NCI-H187 treated with DMSO at 0.1 percent for 48 hours (cell line): ENCODE measurements at places on chromosomes 3 and 15.
A peak's percentile ranks its signal among the peaks of the same experiment; 100 is the strongest.

GRCh38 chr15:47820057-47820746, 102.9 kb downstream of the SEMA6D start:
- no peak for DNase-seq

DNA sequence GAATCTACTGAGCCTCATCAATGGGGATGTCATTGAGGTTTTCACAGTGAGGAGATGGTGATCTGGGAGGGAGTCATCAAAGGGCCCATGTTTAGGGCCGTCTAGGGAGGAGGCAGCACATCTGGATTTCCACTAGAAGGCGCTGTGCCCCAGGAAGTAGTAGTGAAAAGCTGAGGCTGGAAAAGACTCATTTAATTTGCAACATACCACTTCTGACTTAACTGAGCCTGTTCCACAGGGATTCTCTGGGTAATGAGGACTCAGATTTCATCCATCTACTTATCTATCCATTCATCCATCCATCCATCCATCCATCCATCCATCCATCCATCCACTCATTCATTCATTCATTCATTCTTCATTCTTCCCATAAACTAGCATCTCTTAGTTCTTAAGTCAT, 17.4 kb upstream of the SHF start:
- DNase-seq, result peak; percentile 5

DNA sequence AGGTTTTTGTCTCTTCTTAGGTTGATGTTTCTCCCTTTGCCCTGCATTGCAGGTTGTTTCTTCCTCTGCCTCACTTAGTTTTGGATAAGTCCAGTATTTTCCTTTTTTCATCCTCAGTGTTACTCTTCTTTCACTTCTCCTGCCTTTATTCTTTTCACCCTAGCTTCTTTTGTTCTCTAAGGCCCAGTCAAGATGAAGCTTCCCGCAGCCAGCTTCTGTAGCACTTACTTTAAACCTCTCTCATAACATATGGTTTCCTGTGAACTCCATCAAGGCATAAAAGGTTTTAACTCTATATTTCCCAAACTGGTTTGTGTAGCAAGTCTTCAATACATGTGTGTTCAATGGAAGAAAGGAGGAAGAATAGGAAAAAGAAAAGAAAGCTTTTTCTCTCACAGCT, 54.1 kb downstream of the TP63 start:
- no peak for DNase-seq

DNA sequence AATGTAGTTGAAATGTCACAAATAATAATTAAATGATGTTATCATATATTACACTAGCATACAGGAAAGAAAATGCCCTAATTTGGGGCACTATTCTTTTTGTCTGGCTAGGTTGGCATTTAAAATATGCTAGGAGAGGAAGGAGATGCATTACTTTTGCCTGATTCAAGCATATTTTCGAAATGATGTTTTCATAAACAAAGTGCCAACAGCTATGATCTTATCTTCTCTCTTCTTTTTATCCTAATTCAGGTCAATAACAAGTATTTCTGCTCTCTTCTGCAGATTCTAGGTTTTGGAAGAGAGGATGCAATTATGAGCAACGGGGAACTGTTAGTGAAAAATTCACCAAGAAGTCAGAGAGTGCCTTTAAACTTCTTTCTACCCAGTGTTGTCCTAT, 55.8 kb upstream of the NR2F2 start:
- no peak for DNase-seq

DNA sequence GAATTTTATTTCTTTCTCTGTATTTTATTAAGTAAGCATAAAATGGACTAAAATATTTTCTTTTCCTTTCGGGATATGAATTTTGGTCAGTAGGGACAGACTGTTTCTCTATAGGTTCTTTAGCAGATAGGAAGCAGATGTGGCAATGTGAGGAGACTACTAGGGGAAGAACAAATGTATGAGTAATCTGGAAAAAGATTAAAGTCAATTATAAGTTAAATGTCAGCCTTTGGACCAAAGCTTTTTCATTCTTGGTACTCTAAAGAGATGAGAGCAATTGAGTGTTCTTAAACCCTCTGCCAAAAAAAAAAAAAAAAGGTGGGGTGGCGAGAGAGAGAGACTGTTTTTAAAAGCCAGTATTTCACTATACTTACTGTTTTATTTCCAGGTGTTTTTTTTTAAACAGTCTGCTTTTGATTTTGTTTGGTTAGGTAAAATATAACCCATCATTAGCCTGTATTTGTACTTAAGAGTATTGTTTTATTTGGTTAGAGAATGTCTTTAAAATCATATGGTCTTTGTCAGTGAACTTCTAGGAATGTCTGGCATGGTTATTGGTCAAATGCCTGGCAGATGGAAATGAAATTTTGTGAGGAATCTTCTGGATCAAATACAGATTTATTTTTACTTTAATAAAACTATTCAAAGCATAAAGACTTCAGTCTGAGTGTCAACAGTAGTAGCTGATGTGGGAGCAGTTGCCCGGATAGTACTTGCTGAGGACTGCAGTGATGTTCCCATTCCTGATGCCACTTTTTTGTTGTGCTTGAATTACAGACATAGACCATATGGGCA, 63.8 kb downstream of the LRRC49 start:
- DNase-seq, result no peak

- DNase-seq, result no peak
Observed at GRCh38 chr3:85270488-85270887, 311.7 kb downstream of the CADM2 start.

- no peak for DNase-seq
Observed at GRCh38 chr3:162507397-162507796, 1010.8 kb downstream of the OTOL1 start.

DNA sequence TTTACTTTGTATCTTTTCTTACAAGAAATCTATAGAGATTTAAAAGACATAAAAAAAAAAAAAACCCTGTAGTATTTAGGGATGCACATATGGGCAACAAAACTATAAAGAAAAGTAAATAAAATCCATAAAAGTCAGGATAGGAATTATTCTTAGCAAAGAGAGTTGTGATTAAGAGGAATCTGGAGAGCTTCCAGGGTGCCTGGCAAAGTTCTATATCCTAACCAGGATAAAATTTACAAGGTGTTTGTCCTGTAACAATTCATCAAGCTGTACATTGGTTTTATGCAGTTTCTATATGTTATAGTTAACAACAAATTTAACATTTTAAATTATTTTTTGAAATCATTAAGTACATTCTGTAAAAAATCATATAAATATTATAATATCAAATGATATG, 7.9 kb downstream of the SECISBP2L start:
- DNase-seq, result no peak

GRCh38 chr15:58214591-58215340, 76.6 kb downstream of the AQP9 start:
- DNase-seq, result no peak

DNA sequence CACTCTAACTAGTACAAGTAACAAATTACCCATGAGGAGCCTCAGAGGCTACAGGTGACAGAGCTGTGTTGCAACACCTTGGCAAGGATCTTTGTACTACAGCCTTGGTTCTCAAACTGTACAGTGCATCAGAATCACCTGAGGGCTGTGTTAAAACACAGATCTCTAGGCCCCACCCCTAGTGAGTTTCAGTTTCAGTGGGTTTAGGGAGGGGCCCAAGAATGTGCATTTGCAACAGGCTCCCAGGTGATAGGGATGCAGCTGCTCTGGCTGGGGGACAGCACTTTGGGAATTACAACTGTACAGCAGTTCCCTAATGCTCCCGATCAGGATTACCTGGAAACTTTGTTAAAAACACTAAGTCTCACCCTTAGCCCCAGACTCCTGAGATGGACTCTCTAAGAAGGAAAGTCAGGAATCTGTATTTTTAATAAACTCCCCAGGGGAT, 66.1 kb upstream of the NR2F2 start:
- DNase-seq, result no peak

- DNase-seq, result no peak
Observed at GRCh38 chr15:40042791-40043320, 3.9 kb upstream of the SRP14 start.

GRCh38 chr3:55305696-55306485, 181.2 kb downstream of the WNT5A start:
- no peak for DNase-seq

DNA sequence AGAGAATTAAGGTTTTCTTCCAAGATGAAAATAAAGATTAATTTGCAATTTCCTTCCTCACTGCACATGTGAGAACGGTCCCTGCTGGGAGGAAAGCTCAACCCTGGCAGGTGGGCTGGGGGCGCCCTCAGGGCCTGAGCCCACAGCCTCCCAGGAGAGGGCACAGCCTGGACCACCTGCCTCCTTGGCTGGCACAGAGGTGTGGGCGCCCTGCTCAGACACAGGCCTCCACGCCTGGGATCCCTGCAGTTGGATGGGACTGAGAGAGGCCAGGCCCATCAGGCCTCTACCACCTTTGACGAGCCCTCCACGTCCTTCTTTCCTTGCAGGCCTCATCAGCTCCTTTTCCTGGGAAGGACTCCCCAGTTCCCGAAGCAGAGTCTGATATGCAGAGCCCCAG, 46.4 kb downstream of the DNAJB8 start:
- DNase-seq, result no peak

GRCh38 chr15:35279811-35280210, 194.7 kb upstream of the NANOGP8 start:
- DNase-seq, result no peak

DNA sequence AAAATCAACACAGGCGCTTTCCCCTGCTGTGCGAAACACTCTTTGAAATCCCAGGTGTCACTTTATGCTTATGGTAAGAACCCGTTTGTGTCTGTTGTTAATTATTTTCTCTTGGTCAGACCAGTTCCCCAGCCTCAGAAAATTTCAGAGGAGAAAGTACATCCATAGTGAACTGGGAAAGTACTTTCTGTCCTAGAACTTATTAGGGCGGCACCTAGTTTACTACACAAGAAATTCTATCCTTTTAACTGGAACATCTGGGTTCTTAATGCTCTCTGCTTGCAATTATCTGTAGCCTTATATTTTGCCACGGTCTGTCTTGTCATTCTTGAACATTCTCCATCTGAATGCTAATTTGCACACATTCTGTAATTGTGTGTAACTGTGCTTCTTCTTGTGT, 215.0 kb downstream of the PTPRG start:
- no peak for DNase-seq

DNA sequence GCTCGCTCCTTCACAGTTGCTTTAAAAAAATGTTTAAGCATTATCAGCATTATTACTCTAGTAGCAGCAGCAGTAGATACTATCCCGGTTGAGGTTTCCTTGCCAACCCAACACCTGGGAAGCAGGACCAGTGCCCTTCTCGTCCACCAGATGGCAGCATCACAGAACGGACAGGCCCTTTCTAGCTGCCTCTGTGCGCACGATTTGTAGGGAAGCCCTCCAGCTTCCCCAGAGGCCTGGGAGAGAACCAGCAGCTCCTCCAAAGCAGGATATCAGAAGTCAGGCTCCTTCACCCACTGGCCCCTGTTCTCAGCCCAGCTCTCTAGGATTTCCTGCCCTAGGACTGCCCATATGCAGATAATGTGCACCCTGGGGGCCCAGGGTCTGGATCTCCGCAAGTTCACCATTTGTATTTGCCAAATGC, 16.8 kb upstream of the ESYT3 start:
- peak; percentile 29 for DNase-seq

GRCh38 chr3:154074966-154075365, 46.2 kb upstream of the ARHGEF26 start:
- DNase-seq, result no peak
